Activated T-helper 1 cell treated with anti-CD3 and anti-CD28 coated beads, Interleukin-2, amount 50 U/mL, for 16 hours (primary cell): ENCODE measurements at places on chromosomes 11 and 22.

- no peak for DNase-seq
Observed at GRCh38 chr11:75219869-75220268, 20.7 kb upstream of the TPBGL start.

DNA sequence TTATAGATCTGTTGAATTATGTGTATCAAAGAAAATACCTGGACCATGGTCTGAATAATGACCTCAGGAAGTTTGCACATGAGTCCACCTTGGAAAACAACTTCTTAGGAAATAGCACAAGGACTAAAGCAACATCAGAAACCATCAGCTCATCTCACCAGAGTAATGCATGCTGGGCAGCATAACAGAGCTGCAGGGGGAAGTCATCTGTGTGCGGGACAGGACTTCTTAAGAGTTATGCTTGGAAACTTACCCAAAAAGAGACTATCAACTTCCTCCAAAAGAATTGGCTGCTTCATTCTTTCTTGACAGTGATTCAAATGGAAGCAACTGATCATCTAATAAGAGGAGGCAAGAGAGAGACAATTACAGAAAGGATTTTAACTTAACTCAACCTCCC lies 2.5 kb downstream of the OR56B4 start:
- DNase-seq: no peak

DNA sequence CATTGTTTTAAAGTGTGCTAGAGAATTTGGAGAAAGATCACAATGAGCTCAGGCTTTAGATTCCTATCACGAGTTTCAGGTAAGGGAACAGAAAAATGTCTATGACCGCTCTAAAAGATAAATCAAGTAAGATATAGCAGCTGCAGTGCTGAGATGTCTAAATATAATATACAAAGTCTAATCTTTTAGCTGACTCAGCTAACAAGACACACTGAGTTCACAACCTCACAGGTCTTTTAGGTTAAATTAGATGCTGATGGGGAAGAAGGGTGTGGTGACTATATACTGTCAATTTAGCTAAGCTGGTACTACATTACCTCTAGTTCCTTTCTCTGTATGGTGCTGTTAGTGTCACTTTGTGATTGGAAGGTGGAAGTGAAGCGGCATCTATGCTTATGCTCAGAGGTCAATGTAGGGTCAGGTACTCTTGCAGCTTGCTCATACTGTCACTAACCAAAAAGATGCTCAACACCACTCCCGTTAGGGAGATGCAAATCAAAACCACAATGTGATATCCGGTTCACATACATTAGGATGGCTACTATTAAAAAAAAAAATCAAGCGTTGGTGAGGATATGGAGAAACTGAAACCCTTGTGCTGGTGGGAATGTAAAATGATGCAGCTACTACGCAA lies 283.5 kb downstream of the SWAP70 start:
- DNase-seq: no peak

GRCh38 chr22:24805790-24806662 lies at the start of gene SGSM1:
Gene SGSM1, plus strand, starts transcription at chr22:24806211. Its CDS starts 115 bp downstream, at chr22:24806326.
- DNase-seq: peak; percentile 53

- DNase-seq: no peak
Observed at GRCh38 chr11:57536947-57537619, at the start of gene SMTNL1. Gene SMTNL1, plus strand, starts transcription at chr11:57537595. Its CDS starts 5,048 bp downstream, at chr11:57542643.

DNA sequence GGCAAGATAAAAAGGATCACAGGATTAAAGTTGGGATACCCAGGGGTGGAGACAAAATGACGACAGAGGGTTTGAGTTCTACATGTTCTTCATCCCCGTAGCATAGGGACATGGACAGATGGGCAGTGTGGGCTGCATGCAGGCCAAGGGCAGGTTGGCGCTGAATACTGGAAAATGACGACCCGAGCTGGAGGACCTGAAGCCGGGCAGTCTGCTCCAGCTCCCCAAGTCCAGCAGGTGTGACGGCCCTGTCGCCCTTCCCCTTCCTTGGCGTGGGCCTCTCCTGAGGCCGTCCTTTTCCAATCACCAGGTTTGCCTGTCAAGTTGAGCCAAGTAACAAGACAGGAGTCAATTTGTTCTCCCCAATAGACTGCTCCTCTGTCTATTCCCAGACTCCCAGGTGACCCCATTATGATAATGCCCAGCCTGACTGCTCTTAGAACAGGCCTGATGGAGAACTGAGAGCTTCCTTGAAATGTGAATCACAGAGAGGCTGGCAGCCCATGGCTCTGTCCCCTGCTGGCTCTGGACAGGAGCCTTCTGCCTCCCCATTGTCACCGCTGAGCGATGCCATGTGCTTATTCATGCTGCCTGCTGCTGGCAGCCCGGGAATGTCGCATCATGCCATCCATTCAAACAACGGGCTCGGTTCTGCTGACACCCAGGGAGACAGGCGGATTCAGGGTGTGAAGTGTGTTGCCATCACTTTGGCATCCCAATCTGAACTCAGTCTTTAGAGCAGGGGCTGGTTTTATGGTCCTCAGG lies 392.1 kb downstream of the NTM start:
- no peak for DNase-seq

GRCh38 chr22:26169315-26170111 lies at the start of gene SEZ6L:
Gene SEZ6L, plus strand, starts transcription at chr22:26169462. Its CDS starts 208 bp downstream, at chr22:26169670.
- DNase-seq: no peak

DNA sequence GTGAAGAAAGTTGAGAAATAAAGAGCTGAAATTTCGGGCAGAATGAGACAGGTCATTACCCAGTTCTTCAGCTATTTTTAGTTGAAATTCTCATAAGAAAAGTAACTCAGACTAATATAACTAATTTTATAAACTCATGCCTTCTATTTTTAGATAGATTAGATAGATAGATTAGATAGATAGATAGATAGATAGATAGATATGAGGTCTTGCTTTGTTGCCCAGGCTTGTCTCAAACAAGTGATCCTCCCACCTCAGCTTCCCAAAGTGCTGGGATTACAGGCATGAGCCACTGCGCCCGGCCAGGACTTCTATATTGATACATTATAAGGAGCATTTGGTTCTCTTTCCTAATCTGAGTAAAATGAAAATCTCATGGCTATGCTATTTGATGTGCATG lies 26.9 kb upstream of the OR8G1 start:
- DNase-seq: no peak

DNA sequence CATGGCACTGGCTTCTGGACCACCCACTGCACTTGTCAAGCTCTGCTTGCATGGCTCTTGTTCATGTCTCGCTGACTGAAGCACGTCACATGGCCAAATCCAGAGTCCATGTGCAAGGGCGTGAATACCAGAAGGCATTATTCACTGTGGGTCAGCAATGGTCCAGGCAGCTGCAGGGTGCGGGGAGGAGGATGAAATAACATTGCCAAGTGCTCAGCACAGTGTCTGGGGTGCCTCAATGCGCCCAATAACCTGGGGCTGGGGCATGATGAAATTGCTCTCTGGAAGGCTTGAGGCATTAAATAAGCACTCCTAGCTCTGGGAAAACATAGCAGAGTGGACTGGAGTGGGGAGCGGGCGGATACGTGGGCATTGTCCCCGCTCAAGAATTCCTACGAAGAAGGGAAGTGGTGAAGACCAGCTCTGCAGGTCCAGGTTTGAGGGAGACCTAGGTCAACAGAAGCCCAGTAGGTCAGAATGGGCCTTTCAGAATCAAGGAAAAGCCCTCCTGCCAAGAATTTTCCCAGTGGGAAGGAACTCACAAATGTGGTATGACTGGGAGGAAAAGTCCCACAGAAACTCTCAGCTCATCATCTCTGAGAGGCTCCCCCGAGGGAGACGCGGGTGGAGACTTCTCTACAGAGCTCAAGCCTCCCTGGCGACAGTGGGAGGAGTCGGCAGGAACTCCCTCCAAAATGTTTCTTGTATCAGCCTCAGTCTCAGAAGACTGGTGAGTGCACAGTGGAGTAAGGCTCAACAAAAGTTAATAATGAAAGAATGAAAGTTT lies 15.3 kb upstream of the ACCSL start:
- DNase-seq: no peak

- no peak for DNase-seq
Observed at GRCh38 chr22:28600546-28601143, 79.0 kb downstream of the TTC28 start.

- DNase-seq: no peak
Observed at GRCh38 chr11:33389635-33390034, 132.5 kb downstream of the HIPK3 start.

DNA sequence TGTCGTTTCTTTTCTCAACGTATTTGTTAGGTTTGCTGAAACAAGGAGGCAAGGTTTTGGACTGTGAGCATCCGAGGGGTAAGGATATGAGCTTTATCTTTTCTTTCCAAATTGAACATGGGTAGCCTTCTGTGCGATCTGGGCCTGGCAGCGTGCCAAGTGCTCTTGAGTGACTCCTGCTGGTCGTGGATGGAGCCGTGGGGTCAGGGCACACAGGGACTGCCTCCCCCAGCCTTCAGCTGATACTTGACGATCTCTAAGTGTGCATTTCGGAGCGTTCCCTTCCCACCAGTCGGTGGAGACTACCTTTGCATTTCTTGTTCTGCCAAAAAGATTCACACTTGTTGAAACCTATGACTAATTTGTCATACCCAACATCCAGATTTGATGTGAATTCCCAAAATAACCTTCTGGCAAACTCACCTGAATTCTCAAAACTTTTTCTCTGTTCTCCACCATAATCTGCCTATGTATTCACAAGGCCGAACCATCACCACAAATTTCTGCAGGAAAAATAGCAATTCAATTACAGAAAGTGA lies 40.1 kb upstream of the CLMP start:
- peak; percentile 4 for DNase-seq

- DNase-seq: no peak
Observed at GRCh38 chr11:70556884-70557741, 158.8 kb downstream of the CTTN start.

DNA sequence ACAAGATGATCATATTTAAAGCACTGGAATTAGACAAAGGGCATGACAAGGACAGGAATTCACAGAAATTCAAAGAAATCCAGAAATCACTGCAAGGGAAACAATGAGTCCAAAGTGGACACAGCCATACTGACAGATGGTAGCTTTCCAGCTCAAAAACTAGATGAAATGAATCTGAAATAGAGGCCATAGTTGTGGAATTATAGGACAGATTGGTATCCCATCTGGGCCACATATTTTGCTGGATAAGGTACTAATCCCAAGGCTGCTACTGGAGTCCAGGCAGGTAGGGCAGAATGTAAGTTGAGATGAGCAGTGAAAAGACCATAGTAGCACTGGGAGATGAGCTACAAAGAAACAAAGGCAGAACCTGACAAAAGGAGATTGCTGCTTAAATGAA lies 258.3 kb upstream of the ANO3 start:
- no peak for DNase-seq

DNA sequence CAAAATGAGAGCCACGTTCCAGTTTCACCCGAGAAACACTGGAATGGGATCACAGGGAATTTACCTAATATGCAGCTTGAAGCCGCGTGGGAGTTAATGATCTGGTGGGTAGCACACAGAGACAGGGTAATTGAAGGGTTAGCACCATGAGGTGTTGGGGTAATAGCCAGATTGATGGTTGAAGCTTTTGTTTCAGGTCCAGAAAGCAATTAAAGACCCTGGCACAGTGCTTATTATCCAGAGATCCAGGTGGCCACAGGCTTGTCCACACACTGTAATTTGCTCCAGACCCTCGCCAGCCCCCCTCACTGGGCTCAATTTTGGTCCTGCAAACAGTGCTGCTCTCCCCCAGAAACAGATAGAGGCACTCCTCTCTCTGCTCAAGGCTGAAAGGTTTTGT lies 282.5 kb upstream of the ISX start:
- DNase-seq: no peak

GRCh38 chr11:119344291-119345010 lies 2.1 kb downstream of the MFRP start:
- no peak for DNase-seq

- no peak for DNase-seq
Observed at GRCh38 chr22:29306175-29306834, at the start of gene GAS2L1. Gene GAS2L1, plus strand, starts transcription at chr22:29306650. Its CDS starts 1,456 bp downstream, at chr22:29308106.

DNA sequence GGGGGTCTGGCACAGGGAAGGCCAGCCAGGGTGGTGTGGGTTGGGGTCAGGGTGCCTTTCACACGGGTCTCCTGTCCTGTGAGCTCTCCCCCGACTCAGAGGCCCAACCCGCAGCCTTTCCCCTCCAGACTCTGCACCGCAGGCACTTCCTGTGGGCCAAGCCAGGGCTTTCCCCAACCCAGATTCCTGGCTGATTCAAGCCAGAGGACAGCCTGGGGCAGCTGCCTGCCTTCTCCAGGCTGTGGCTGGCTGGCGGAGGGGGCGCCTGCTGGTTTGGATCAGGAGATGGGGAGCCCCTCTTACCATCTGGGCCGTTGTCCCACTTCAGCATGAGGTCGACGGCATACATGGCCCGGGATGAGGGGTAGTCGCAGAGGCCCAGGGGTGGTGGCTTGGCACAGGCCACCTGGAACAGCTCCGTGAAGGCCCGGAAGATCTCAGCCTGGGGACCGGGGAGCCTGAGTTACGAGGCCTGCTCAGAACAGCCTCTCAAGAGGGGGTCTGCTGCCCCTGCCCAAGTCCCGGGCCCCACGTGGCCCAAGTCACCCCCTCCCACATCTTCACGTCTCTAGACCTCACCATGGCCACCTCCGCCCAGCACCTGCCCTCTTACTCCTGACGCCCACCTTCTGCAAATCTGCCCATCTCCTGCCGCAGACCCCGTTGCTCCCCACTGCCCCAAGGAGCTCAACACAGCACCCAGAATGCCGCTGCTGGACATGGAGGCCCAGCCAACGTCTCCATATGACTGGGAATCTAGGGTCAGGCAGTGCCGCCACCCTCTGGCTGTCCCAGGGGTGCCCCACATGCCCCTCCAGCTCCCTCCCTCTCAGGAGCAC lies 17.3 kb downstream of the TSPO start:
- DNase-seq: no peak

DNA sequence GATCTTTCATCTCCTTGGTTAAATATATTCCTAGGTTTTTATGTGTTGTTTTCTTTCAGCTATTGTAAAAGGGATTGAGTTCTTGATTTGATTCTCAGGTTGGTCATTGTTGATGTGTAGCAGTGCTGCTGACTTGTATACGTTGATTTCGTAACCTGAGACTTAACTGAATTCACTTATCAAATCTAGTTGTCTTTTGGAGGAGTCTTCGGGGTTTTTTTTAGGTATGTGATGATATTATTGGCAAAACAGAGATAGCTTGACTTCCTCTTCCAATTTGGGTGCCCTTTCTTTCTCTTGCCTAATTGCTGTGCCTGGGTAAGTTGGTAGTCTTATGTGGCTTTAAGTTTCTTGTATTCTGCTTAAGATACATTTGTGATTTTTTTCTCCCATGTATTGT lies 52.8 kb downstream of the CBL start:
- no peak for DNase-seq

- DNase-seq: no peak
Observed at GRCh38 chr11:43998308-43998707, 49.5 kb upstream of the ACCSL start.

DNA sequence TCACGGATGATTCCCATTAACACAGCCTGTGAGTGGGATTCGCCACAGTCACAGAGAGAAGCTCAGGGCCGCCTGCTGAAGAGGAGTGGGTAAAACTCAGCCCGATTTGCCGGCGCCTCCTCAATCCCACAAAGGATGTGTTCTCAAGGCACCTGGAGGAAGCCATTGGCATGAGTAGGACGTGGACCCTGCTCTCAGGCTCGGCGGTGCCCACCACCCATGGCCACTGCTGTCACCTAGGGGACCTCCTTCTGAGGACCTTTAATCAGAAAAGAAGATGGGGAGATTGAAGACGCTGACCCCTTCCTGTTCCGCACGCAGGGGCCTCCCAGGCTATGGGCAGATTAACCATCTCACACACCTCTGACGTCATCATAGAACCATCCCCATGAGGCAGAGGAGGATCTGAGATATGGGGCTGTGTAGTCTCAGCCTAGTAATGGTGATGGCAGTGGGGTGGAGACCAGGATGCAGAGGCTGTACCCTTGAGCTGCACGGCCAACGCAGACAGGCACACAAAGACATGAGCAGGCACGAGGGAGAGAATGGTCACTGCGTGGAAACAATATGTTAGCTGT lies 571.8 kb downstream of the BRD1 start:
- DNase-seq: no peak

- DNase-seq: no peak
Observed at GRCh38 chr22:43288807-43289420, 54.3 kb downstream of the SCUBE1 start.
